ENCODE measurements at places on chromosomes 16 and 17.

DNA sequence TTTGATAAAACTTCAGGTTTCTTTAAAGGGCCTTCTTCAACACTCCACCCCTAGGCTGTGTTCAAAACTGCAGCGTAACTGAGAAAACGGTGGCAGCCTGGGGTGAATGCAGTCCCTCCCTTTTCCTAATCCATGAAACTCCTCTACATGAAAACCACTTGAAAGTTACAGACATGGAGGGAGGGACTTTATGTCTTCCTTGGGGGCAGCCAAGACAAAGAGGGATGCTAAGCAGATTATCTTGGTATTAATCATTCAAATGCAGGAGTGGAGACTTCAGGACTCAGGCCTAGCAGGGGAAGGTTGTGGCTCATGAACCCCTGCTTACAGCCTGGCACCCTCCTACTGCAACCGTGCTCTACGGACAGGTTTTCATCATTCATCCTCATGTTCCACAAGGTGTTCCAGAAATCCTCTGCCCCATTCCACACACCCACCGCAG lies 46.8 kb downstream of the RNF112 start:
- DNase-seq: no peak

- no peak for DNase-seq
Observed at GRCh38 chr17:66214884-66215528, 14.2 kb downstream of the APOH start.

- no peak for DNase-seq
Observed at GRCh38 chr17:38403491-38403890, 24.8 kb upstream of the ARHGAP23 start.

GRCh38 chr16:87153326-87153725 lies 163.9 kb downstream of the C16orf95 start:
- DNase-seq: no peak

DNA sequence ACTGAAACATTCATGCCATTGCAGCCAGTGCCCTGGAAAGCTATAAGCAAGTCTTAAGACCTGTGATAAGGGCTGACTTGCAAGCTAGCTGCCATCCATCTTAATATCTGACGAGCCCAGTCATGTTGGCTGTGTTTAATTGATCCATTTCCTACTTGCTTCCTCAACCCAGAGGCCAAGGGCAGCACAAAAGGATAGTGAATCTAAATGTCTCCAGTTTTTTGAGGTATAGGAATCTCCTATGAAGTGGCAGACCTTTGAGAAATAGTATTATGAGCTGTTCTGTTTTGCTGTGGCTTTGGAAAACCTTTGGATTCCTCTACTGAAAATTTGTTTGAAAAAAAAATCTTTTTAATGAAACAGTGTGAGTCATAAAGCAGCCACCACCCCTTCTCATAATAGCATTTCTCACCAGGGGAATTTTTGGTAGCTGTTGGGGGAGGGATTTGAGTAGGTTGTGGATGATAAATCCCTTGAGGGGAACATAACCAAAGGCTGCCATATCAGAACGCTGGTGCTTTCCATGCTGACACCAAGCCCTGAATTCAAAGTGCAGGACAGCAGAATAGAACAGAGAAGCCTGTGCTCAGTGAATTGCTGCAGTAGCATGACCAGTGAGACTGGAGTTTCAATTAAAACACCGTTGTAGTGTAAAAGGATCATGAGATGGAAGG lies 12.9 kb downstream of the ZNRF1 start:
- DNase-seq: no peak

- DNase-seq: no peak
Observed at GRCh38 chr17:36650096-36650775, 48.9 kb downstream of the MRM1 start.

GRCh38 chr16:12742741-12743140 lies 60.9 kb downstream of the CPPED1 start:
- no peak for DNase-seq

DNA sequence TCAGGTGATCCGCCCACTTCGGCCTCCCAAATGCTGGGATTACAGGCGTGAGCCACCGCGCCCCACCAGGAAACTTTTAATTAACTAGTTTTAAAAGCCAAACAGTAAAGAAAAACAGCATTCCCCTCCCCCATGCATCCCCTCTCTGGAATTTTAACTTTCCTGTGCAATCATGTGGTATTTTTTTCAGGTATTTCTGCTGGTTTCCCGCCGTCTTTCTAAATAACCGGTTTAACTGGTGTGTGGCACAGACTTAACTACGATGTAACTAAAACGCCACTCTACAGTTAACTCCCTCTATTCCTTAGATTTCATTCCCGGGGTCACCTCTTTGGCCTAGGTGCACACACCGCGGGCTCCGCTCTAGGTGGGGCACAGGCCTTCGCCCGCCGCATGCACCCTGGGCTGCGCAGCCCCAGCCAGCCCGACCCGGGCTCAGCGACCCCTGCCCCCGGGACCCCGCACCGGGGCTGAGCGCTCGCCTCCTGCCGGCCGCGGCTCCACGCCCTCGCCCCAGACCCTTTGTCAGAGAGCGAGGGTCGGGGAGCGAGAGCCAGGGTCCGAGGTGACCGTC lies 15.1 kb upstream of the UTP6 start:
- DNase-seq: no peak

GRCh38 chr16:58863042-58863441 lies 128.9 kb upstream of the GOT2 start:
- DNase-seq: no peak

DNA sequence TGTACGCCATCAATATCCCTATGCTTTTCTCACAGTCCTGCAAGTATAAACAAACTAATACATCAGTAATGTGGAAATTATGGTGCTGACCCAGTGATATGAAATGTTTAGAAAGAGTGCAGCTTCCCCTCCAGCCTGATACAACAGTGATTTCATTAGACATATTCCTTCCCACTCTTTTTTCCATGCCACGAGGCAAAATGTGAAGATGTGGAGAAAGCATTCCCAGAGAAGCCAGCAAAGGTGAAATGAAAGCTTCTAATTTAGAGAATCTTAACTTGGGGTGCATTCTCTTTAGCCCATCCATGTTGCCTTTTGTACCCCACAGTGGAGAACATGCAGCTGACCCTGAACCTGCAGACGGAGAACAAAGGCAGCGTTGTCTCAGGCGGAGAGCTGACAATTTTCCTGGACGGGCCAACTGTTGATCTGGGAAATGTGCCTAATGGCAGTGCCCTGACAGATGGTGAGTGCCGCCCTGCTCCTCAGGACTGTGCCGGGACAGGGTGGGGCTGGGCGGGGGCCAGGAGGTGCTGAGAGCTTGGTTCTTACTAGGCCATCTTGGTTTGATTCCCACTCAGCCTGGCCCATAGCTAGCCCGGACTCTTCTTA lies 77.8 kb downstream of the WWP2 start:
- no peak for DNase-seq

GRCh38 chr16:23290189-23291062 lies 11.7 kb upstream of the SCNN1B start:
- no peak for DNase-seq

GRCh38 chr16:85856585-85856984 lies 42.4 kb upstream of the IRF8 start:
- no peak for DNase-seq

DNA sequence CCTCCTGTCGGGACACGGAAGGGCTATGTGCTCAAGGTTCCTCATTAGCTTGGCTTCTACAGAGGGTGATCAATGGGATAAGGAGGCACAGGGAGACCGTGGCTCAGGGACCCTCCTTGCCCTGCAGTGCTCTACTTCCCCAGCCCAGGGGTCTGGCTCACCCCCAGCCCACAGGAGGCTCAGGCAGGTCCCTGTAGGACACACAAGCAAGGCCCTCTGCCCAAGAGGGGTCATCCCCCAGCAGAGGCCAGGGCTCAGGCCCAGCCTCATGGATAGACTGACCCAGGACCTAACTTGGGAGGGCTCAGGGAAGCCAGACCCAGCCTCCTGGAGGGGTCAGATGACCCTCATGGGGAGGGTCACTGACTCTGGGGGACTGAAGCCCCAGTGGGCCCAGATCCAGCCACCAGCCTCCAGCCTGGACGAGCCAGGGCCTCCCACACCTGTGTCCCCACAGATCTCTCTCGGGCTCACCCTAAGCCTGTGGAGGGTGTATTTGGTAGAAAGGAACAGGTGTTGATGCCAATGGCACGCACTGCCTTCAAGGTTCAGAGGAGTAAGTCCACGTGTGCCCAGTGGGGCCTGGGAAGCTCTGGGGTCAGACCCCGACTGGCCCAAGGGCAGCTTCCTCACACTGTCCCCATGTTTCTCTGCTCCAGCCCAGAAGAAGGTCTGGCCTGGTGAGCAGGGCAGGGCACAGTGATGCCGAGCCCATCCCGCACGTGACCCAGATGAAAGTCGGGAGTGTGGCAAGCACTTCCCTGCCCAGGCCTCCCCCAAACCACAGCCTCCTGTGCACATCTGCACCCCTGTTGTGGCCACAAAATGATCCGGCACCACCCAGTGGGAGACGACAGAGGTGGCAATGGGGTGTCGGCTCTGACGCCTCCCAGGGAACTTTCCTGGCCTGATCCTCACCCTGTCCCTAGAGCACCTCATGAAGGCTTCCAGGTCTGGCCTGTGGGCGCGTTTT lies 10.9 kb upstream of the KRTAP17-1 start:
- DNase-seq: no peak

DNA sequence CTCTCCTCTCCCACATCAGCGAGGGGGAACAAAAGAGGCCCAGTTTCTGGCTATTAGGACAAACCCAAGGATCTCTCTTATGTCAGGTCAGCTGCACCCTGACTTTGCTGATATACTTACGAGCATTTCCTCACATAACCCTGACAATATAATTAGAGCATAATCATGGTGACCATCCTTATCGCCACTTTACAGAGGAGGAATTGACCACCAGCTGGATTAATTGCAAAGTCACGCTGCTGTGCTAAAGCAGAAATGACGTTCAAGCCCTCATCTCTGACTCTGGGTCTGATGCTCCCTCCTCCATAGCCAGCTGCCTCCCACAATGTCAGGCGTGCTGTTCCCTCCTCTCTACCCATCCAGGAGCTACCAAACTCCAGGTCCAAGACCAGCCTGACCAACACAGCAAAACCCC lies 42.6 kb downstream of the TRARG1 start:
- no peak for DNase-seq

GRCh38 chr16:88286301-88286923 lies 96.3 kb upstream of the ZNF469 start:
- DNase-seq: no peak

DNA sequence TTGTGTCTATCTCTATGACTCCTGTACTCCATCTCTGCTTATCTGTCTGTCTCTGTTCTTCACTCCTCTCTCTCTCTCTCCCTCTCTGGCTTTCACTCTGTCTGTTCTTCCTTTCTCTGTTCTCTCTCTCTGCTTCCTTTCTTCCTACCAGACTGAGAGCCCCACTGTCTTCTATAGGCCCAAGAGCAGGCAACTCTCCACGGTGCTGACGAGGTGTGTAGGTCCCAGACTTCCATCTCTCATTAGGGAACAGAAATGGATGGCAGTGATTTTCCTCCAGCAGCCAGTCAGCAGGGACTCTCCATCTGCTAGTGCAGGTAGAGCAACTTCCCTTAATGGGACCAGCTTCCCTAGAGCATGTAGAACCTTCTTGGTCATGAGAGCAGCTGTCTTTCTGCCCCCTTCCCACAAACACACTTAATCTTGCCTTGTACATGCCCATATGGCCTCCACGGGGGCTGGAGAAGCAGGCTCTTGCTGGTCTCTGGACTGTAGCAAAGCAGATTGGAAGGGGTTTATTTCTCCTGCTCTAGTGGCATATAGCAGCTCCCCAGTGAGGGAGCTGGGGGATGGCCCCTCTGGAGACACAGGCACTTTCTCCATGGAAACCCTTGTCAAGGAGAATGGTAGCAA lies 47.8 kb upstream of the NLRP1 start:
- no peak for DNase-seq

DNA sequence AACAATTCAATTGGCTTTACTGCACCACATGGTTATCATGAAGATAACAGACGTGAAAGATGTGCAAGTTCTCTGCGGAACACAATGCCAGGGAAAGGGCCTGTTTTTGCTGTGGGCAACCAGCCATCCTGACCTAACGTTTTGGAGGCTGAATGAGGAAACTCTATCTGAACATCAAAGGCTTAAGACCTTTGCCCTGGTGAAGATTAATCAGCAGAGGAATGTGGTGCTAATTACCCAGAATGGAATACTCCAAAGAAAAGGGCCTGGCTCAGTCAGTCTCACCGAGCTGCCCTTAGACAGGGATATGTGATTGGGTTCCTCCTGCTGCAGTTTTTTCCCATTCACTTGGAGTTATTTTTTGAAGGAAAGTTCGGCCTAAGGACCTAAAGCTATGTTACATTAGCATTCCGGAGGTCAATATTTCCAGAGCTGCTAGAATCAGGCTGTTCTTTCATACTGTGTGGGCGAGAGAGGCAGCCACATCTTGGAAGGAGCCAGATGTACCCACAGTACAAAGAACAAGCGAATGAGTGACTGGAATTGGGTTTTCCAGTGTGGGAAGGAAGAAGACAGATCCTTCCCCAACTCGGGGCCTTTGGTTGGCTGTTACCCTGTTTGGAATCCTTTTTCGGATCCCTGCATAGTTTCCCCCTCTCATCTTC lies 15.5 kb downstream of the ASIC2 start:
- DNase-seq: no peak

GRCh38 chr16:29834079-29834478 lies 13.8 kb downstream of the MVP start:
- no peak for DNase-seq

DNA sequence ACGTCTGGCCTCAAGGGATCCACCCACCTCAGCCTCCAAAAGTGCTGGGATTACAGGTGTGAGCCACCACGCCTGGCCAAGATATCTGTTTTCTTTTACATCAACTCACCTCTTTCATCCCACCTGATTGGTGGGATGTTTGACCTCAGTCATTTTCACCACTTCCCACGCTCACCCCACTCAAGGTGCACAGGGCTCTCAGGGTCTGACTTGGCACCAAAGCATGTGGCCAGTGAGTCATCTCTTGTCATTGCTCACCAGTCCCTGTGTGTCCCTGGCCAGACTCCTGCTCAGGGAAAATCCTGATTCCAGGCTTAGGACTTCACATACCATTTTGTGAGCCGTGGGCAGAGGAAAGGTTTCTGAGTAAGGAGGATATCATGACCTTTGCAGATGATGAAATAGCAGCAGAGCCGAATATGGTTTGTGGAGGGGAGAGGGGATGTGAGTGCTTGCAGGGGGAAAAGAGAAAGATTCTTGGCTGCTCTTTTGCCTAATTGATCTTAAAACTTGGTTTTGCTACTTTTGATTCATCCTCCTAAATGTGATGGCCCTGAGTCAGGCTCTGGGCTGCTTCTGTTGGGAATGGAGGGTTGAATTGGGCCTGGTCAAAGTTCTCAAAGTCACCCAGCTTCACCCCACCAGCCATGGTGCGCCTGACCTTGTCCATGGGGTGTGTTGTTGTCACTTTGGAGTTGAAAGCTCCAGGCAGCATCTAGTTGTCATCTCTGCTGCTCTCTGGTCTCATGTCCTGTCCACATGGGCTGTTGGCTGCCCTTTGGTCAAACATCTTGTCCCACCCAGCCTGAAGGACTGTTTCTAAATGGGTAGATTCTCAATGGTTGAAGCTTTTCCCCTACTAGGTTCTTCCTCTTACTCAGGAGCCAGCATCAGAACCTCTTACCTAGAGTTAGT lies 6.0 kb upstream of the KCNH6 start:
- DNase-seq: no peak

Data from SHP77 (cell line).